Cardiac fibroblast (primary cell): ENCODE measurements at places on chromosomes 12 and 14.

- no peak for DNase-seq
Measured at GRCh38 chr12:42484996-42485395, 104.5 kb downstream of the PRICKLE1 start.

GRCh38 chr12:23560611-23561010, 388.9 kb downstream of the SOX5 start:
- DNase-seq, result no peak

- DNase-seq, result no peak
Measured at GRCh38 chr12:51653431-51653830, 62.4 kb downstream of the SCN8A start.

GRCh38 chr14:104556256-104557021, 23.1 kb upstream of the C14orf180 start:
- no peak for DNase-seq

DNA sequence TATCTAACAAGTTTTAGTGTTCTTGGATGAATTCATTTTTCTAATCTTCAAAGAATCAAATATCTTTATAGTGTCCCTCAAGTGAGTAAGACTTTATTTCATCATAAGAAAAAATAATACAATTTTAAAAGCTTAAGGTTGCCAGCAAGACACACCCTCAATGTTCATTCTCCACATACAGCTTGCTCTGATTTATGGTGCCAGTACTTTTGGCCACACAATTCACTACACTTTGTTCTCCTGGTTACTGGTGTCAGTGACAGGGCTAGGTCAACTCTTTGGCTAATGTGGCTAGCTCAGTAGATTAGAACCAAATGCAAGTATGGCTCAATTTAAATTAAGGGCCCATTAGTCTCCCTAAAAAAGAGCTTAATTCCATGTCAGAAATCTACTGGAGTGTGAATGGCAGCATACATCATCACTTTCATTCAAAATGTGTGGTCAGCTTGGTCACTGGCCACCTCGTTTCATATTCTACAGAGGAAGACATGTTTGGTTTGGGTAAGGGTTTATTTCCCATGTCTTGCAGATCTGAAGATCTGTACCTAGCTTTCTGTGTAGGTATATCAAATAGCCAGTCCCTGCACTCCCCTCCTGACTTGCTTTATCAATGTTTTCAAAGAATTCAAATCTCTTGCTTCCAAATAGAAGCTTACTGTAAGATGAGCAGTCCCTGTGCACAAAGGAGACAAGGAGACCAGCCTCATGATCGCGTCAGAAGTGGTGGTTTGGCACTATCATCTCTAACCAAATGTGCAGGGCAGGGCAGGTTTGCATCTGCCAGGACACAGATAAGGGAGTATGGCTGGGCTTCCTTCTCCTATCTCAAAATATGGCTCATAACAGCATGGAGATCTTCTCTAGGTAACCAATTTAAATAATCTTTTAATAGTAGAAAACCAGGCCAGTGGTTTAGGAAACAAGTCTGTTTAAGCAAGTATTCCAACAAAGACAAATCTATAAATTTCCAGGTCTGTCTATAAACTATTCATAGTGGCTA, 31.3 kb downstream of the HECTD4 start:
- DNase-seq, result peak; percentile 16

GRCh38 chr12:50542448-50542847, 37.7 kb downstream of the DIP2B start:
- no peak for DNase-seq

DNA sequence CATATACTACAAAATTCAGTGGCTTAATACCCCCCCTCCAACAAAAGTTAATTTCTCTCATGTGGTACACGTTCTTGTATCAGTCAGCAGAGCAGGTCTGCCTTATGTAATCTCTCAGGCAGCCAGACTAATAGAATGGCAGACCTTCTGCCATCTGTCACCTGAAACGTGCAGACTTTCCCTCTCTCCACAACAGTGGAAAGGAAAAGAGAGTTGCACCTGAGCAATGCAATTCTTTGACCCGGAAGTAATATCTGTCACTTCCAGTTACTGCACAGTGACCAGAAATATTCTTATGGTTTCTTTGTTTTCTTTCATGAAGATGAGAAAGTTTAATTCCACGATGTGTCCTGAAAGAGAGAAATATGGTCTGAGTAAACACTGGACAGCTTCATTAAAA, 14.4 kb downstream of the KERA start:
- no peak for DNase-seq

- no peak for DNase-seq
Measured at GRCh38 chr12:66683073-66683472, 4.2 kb upstream of the GRIP1 start.

GRCh38 chr14:54749727-54750126, 152.9 kb downstream of the GCH1 start:
- no peak for DNase-seq

DNA sequence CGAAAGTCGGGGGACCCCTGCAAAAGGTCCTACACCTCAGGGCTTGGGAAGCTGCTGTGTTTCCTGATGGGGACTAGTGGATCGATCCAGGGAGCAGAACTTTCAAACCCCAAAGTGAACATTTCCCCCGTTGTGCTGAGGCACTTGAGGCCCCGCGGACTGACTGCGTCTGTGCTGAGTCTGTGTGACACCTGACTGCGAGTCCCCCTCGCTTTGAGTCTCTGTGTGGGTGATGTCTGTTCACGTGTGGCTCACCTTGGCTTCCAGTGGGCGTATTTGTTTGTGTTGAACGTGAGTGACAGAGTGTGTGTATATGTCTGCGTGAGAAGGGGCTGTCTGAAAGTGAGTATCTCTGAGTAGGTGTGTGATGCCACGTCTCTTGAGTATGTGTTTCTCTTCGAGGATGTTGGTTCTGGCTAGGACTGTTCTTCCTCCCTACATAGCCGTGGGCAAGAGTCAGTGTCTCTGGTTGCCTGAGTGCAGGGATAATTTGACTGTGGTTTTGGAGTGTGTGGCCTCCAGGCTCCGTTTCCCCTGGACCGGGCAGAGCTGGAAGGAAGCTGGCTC, 1.3 kb downstream of the TEAD4 start:
- peak; percentile 19 for DNase-seq

- no peak for DNase-seq
Measured at GRCh38 chr14:21414137-21414631, 30.4 kb upstream of the SUPT16H start.

GRCh38 chr12:89351489-89352241, 636 bp downstream of the DUSP6 start:
- DNase-seq, result no peak

DNA sequence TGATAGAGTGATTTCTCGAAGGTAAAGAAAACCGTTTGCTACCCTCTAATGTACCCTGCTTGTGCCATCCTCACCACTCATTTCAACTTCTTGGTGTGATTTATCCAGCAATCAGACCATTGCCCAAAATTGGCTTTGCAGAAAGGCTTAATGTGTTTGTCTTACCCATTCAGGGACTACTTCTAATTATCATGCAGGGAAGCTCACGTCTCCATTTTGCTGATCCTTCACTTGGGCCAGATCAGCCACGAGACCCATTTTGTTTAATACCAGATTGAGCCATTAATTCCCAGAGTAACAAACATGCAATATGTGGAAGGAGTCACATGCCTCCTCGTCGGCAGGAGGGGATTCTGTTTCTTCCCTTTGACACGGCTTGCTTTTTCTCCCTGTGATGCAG, 51.1 kb upstream of the CRY1 start:
- no peak for DNase-seq

DNA sequence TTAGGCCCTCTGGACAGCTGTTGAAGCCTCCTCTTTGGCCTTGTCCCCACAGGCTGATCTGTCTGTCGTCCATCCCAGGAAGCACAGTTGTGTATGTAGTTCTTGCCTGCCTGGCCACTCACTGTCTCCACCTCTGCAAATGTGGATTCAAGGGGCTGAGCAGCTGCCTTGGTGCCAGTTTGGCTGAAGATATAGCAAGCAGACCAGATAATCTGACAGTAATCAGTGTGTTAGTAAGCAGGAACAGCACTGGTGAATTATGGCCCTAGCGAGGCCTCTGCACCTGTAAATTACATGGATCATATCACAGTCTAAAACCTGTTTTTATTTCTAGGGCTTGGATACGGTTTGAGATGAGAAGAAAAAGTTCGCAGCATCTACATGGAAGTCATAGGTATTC, 282.5 kb upstream of the NOS1 start:
- DNase-seq, result no peak

GRCh38 chr12:2494486-2495192, 300.1 kb upstream of the FKBP4 start:
- DNase-seq, result peak; percentile 65

DNA sequence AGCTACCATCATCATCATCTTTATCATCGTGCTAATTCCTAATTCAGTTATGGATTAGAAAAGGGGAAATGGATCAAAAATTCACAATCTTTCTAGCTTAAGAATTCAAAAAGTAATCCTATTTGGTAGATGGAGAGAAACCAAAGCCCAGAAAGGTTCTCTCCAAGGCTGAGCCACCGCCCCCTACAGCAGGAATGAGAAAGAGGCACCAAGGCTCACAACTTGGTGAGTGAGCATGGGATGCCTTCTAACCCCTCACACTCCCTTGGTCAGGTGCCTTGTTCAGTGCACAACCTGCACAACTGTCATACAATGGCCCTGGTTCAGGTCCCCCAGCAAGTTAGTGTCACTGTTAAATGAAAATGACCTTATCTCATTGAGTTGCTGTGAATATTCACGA, 171.5 kb downstream of the ANO2 start:
- no peak for DNase-seq

DNA sequence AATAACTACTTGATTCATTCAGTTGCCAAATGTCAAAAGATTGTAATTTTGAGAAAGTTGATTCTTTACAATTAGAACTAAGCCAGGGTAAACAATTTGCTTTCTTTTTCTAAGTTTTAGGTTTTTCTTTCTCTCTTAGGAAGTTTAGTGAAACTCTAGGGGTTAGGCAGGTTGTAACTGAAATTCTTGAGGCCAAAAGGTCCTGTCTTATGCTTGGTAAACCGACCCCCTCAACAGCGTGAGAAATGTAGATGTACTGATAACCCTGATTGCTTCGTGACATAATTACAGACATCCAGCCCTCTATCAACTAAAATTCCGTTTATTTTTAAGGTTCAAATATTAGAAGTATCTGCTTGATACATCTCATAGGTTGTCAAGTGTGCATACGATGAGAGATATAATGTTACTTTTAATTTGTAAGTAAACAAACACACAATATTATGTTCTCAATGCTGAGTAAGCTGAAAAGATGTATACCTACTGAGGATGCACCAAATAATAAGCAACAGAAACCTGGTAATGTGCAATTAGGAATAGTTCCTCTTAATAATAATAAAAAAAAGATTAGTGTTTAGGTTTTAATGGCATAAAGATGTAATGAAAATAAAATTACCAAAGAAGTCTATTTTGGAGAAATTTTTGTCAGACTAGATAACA, 7.2 kb downstream of the FUT8 start:
- DNase-seq, result no peak

DNA sequence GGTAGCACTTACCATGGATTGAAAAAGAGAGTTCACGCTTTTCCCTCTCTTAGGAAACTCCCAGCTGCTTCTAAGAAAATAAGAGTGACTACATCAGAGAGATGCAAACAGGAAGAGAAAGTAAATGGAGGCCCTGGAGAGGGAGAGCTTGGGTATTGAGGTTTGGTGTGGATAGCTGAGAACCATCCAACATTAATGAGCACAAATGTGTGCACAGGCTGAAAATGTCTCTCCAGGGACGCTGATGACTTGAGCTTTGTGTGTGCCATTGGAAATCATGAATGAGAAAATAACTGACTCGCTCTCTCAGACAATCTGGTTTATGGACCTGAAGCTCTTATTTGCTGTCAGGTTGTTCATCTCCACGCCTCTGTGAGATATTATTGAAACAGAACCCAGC, 318.8 kb downstream of the NRXN3 start:
- DNase-seq, result no peak

- DNase-seq, result no peak
Measured at GRCh38 chr14:72186523-72186922, 254.3 kb downstream of the RGS6 start.

DNA sequence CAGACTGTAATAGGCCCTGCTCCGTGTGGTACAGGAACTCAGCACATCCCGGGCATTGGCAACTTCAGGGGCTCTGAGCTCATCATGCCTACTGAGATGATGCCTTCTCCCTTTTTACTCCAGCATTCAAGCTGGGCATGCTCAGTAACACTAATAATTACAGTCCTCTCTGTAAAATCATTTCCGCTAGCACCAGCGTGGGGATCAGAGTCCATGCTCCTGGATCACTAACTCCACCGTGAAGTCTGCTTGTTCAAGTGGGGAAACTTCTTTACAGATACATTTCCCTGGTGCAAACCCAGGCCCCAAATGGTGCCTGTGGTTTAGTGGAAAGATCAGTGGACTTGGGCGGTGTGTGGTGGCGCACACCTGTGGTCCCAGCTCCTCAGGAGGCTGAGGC, 16.7 kb downstream of the CLSTN3 start:
- DNase-seq, result no peak

DNA sequence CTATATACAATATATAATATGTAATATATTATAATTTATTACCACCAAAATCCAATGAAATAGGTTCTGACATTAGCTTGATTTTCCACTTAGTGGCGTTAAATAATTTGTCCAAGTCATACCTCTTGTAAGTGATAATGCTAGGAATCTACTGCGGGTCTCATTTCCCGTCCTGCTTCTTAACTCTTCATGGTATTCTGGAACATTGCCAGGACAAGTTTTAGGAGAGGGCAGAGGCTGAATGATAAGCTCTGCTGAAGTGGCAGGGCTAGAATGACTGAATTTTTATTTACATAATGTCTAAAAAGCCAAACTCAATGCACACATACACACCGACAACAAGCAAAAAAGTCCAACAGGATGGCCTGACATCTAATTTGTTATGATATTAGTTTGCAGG, 70.4 kb upstream of the PTPRQ start:
- peak; percentile 15 for DNase-seq

GRCh38 chr14:99753225-99754140, 39.7 kb upstream of the EML1 start:
- no peak for DNase-seq

GRCh38 chr12:3200032-3200617, 122.9 kb downstream of the TSPAN9 start:
- peak; percentile 44 for DNase-seq

GRCh38 chr14:76834241-76834661, 8.0 kb downstream of the LRRC74A start:
- no peak for DNase-seq

DNA sequence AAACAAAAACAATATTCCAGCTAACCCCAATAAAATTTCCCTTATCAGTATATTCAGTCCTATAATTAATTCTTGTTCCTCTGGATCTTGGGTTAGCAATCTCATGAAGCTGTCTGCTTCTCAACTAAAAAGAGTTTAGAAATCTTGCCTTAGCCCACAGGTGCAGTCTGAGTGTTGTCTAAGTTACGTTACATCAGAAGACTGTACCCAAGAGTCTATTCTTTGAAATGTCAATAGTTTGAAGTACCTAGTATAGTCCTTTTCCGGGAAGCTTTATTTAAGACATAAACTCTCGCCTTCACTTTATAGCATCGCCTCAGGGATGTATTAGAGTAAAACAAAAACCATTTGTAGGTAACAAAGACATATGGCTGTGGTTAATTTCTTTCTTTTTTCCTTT, 465.1 kb downstream of the FUT8 start:
- DNase-seq, result no peak
